Mammary epithelial cell (primary cell): ENCODE measurements at places on chromosomes 2 and 18.
A peak's percentile ranks its signal among the peaks of the same experiment; 100 is the strongest.

GRCh38 chr2:200379481-200380090, 73.1 kb downstream of the SPATS2L start:
- DNase-seq: peak; percentile 64

- no peak for DNase-seq
Measured at GRCh38 chr2:216916956-216917650, 57.2 kb upstream of the TNP1 start.

- no peak for DNase-seq
Measured at GRCh38 chr18:275486-275885, 7.6 kb upstream of the THOC1 start.

DNA sequence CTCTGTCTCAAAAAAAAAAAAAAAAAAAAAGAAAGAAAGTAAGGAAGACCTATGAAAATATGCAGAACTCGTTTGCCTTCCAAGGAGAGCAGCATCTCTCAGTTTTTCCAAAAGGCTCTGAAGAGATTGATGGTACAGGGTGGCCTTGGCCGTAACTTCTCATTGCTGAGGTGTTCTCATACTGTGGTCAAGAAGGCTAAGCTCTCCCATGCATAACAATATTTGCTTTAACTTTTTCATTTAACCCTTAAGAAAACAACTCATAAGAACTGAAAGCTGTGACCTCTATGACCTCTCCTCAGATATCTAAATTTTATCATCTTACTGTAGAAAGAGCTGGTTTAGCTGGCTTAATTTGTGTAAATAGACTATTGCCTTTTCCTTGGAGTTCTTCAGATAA, 37.1 kb upstream of the GATA6 start:
- DNase-seq: no peak

- DNase-seq: no peak
Measured at GRCh38 chr2:207008105-207008990, 69.0 kb downstream of the CPO start.

DNA sequence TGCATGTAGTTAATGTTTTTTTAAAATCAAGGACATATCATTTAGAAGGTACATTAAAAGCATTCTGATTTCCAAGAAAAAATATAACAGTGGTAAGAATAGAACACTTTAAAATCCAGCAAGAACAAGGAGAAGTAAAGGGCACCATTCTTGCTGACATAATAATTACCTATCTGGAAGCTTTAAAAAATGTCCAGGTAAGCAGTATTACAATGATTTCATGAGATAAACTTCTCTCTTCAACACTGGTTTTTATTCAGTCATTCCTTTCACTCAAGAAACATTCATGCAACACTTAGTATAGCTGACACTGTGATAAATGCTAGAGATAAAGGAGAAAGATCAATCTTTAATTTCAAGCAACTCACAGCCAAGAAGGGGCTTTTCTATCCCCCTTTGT, 2.9 kb upstream of the KANSL1L start:
- no peak for DNase-seq

- DNase-seq: peak; percentile 93
Measured at GRCh38 chr2:122643725-122644329, 888.4 kb downstream of the TSN start.

GRCh38 chr2:19274439-19274838, 84.0 kb downstream of the OSR1 start:
- DNase-seq: no peak

- DNase-seq: peak; percentile 11
Measured at GRCh38 chr18:53909668-53910067, 314.8 kb downstream of the MBD2 start.

DNA sequence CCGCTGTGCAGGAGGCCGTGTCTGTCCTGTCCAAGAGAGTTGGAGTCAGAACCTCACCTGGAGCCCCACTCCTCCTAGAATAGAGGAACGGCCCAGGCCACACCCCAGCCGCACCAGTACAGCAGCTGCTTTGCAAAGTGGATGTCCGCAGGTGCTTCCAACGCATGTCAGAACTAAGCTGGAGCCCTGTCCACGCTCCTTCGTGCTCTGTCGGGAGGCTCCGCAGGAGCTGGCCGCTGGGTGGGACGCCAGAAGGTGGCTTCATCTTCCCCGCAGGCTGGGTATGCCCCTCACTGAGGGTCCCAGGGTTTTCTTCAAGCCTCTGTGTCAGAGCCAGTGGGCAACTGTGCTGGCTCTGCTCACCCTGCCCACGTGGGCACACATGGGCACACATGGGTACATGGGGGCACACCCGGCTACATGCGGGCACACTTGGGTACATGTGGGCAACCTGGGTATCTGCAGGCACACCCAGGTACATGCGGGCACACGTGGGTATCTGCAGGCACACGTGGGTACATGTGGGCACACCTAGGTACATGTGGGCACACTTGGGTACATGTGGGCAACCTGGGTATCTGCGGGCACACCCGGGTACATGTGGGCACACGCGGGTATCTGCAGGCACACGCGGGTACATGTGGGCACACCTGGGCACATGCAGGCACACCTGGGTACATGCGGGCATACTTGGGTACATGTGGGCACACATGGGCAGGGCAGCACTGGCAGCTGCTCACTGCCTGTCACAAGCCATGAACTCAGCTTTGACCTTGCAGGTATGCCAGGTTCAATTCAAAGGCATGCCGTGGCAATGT, 67.1 kb upstream of the CTDP1 start:
- DNase-seq: no peak

- DNase-seq: no peak
Measured at GRCh38 chr18:31057051-31057450, 14.5 kb upstream of the DSC3 start.

GRCh38 chr18:13198701-13199100, 19.9 kb upstream of the LDLRAD4 start:
- no peak for DNase-seq

- DNase-seq: peak; percentile 71
Measured at GRCh38 chr18:11955239-11956029, 25.9 kb upstream of the IMPA2 start.

- DNase-seq: no peak
Measured at GRCh38 chr2:219442256-219443015, 7.8 kb downstream of the SPEG start.

GRCh38 chr18:79216176-79216575, 147.0 kb downstream of the ATP9B start:
- no peak for DNase-seq

GRCh38 chr2:175621821-175622220, 380.2 kb downstream of the LNPK start:
- no peak for DNase-seq

DNA sequence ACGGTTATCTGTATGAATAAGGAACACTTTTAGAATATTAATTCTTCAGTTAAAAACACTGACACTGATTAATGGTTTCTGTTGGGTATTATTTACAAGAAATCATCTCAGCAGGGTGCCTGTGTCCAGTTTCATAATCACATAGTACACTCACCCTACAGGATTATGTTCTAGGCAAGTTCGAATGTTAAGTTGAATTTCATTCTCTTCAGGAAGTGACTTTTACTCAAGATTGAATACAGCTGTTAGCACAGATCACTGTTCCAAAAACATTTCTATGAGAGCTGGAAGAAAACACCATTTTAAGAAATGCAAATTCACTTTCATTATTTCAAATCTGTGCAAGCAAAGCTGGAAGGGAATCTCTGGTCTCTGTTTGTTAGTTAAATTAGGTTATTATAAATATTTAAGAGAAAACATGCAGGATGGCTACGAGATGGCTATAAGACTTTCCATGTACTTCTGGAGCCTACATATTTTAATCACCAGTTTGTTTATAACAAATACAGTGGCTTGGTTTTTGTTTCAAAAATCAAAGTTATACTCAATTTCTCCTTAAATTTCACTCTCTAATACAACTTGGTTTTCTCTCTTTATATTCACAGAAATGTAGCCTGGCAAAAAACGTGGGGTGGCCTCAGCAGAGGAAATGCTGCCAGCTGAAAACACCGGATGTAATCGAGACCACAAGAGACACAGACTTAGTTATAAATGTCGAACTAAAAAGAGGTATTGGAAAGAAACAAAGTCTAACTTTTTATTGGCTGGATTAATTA, 65.8 kb downstream of the RBMS1 start:
- DNase-seq: peak; percentile 49

DNA sequence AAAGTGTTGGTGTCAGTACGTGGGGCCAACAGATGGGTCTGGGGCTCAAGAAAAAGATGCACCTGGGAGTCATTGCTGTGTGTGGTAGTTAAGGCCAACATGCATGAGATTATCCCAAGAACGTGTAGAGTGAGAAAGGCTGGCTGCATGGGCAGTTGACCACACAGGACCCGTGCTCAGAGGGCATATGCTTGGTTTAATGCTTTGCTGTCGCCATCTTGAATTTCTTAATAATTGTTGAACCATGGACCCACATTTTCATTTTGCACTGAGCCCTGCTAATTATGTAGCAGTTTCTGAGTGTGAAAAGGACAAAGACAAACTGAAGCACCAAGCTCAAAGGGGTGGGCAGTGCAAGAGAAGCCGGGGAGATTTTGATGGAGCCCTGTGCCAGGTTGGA, 148.1 kb downstream of the CYP26B1 start:
- no peak for DNase-seq

DNA sequence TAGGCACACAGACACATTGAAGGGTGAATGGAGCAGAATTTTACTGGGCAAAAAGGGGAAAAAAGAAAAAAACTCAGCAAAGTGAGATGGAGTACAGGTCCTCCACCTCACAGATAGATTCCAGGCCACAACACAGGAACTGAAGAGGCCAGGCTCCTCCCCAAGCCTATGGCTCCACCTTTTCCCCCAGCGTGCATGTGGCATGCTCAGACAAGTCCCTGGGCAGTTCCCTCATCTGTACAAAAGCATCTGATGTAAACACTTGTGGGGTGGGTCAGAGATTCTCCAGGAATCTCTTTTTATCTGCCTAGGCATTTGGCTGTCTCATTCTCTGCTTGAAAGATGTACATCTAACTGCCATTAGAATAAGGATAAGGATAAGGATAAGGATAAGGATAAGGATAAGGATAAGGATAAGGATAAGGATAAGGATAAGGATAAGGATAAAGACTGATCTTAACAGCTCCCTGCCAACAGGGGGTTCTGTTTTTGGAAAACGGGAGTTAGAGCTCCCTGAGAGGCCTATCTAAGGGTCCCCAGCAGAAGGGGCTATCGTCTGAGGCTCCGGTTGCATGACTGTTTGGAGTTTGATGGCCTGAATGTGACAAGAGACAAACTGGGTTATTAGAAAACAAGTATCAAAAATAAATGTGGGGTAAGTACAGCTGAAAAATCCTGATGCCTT, 17.2 kb upstream of the ASXL3 start:
- peak; percentile 74 for DNase-seq

- DNase-seq: no peak
Measured at GRCh38 chr2:130849896-130850787, 13.4 kb downstream of the ARHGEF4 start.

GRCh38 chr2:122935506-122935905, 1089.6 kb upstream of the CNTNAP5 start:
- DNase-seq: no peak

- no peak for DNase-seq
Measured at GRCh38 chr2:55809875-55810621, 113.5 kb downstream of the EFEMP1 start.

DNA sequence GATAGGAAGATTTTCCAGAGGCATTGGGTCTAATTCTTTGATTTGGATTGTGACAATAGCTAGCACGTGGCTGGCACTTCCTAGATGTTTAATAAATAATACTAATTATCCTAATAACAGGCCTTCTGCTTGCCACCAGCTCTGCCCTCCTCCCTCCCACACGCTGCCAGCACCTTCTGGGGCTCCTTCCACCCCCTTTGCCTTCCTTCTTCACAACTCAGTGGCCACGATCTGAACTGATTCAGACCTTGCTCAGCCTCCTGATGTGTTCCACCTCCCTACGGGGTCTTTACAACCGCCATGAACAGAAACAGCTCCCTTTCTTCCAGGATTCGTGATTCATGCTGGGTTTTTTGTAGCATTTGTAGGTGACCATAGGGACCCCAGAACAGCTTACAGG, 310.3 kb upstream of the HS6ST1 start:
- DNase-seq: no peak

DNA sequence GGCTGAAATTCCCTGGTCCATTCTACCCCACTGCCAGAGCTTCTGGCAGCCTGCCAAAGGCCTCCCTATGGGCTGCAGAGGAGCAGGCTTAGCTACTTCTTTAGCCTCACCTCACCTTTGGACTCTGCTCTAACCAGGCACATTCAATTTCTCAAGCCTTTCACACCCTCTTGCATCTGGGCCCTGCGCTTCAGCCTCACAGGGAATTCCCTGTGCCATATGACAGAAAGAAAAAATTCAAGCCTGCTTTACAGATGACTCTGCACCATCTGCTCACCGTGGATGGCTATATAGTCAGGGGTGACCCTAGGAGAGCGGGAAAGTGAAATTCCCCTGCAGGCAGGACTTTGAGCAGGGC, 62.5 kb downstream of the REEP1 start:
- DNase-seq: no peak

DNA sequence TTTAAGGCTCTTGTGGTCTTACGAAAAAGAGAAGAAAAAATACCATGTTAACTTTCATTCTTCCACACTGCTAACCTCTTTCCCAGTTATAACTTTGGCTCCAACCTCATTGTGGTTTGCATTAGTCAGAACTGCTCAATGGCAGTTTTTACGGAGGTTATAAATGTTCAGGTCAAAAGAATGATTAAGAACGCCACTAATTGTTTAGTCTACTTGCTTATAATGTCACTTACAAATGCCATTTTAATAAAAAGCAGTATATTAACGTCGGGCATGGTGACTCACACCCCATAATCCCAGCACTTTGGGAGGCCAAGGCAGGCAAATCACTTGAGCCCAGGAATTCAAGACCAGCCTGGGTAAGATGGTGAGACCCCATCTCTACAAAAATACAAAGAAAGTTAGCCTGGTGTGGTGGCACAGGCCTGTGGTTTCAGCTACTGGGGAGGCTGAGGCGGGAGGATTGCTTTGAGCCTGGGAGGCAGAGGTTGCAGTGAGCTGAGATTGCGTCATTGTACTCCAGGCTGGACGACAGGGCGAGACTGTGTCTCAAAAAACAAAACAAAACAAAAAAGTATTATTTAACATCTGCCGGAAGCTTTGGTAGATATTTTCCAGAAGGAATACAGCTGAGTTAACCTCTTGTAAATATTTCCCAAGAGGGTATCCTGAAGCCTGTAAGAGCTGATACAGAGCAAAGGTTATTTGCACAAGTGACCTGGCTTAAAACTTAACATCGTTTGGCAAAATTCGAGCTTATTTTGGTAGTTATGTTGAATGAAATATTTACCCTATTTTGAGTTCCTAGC, 5.1 kb downstream of the AGPS start:
- DNase-seq: peak; percentile 77

GRCh38 chr2:43227830-43228281, 1.4 kb upstream of the ZFP36L2 start:
- DNase-seq: no peak

- DNase-seq: no peak
Measured at GRCh38 chr2:100218552-100218951, 76.2 kb upstream of the AFF3 start.

DNA sequence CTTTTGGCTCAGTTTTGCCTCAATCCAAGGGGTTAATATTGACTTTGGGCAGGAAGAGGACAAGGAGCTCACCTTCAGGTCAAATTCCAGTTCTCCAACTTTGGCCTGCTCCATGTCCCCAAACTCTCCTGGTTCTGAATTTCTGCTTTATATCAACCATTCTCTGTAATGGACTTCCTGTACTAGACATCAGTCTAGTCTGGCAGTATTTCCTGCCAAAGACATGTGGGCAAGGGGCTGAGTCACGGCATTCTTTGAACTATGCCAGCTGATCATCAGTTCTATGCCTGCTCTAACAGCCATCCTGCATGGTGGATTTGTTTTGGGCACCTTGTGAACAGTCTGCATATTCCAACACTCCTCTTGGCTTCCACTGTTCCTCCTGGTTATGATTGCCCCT, 199.4 kb downstream of the ZEB2 start:
- DNase-seq: peak; percentile 65

- no peak for DNase-seq
Measured at GRCh38 chr18:38307914-38308313, 742.3 kb upstream of the CELF4 start.
